ENCODE measurements at places on chromosomes 2 and 18.

- DNase-seq = no peak
Observed at GRCh38 chr2:96098900-96099590, 17.3 kb downstream of the ADRA2B start.

GRCh38 chr2:88707003-88707402 lies 15.5 kb downstream of the RPIA start:
- no peak for DNase-seq

GRCh38 chr2:19349911-19350677 lies 8.3 kb downstream of the OSR1 start:
- DNase-seq = no peak

- DNase-seq = no peak
Observed at GRCh38 chr2:196725882-196726281, 73.6 kb downstream of the GTF3C3 start.
